ENCODE measurements at places on chromosomes 2 and 18. TPM values are rescaled to one million over a fixed set of nuclear protein-coding genes. Genes with fewer than 3 reads are reported as not detected.

- H3K4me3 ChIP-seq, result no peak overlapping the region
- no peaks in the 10 kb centered on the region for H3K36me3 ChIP-seq
- peaks cover 13% of the 10 kb centered on the region for H3K4me1 ChIP-seq
- H3K27ac ChIP-seq, result no peak overlapping the region
Observed at GRCh38 chr2:172247203-172247602, 144.5 kb upstream of the DLX2 start.

Gene KCNIP3
- 3.6 TPM for total RNA-seq

Gene APOB
- total RNA-seq, result 0.15 TPM

Gene MCM6
- 19.8 TPM for total RNA-seq

DNA sequence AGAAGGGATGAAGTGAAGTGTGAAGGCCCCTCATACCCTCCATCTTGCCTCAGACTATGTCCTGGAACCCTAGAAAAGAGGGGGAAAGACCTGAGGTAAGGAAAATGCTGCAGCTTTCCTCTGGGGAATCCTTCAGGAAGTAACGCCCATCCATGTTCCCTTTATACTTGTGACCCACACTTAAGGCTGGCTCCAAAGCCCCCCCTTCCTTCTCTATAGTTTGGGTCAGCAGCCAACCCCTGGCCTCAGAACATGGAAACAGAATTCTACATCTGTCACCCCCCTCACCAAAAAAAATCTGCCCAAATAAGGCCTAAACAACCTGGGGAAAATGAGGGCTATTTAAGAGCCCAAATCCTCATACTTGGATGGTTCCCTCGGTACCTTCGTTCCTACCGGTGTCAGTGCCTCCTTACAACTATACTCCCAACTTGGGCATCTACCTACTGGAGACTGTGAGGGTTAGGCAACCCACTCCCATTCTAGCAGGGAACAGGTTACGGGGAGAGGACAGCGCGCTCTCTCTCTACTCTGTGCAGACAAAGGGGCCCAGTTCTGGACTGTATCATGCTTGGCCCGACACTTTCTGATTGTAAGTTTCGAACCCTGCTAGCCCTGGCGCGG lies 689 bp downstream of the OST4 start:
- H3K27ac ChIP-seq, result peak overlapping the region; percentile 100
- H3K27me3 ChIP-seq, result no peaks in the 10 kb centered on the region
- peaks cover 24% of the 10 kb centered on the region for H3K4me1 ChIP-seq

DNA sequence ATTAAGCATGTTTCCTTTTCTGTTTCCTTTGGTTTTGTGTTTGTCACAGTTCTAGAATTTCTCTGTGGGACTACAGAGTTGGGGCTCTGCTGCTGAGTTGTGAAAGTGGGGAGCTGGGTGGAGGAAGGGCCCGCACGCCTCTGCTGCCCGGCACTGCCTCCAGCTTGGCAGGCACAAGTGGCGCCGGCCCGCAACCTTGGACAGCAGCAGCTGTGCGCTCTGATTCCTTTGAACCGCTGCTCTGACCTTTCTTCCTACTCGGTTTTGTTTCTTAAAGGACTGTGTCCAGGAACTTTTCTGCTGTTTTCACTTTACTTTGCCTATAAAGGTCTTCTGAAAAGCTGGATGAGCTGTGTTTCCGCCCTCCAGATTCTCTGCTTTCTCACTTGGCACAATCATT lies 137.6 kb upstream of the ALPP start:
- H3K27ac ChIP-seq, result no peak overlapping the region
- H3K4me1 ChIP-seq, result no peaks in the 10 kb centered on the region
- no peaks in the 10 kb centered on the region for H3K27me3 ChIP-seq
- no peak overlapping the region for H3K4me3 ChIP-seq

DNA sequence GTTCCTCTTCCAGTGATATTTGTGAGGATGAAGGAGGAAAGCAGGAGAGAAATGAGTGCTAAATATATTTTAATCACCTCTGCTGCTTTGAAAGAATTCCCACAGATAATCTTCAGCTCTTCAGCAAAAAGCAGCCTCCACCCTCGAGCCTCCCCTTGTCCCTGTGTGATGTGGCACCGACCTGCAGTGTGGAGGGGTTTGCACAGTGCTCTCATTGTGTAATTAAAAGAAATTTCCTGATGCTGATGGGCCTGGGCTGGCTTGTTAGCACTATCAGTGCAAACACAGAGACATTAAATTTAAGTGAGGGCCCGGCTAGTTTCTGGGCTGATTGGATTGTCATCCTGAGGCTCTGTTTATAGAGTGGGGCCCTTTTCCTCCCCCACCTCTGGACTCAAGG lies 53.4 kb downstream of the KIF5C start:
- no peak for DNase-seq
- no peak overlapping the region for H3K27ac ChIP-seq
- no peak overlapping the region for H3K4me3 ChIP-seq
- H3K4me1 ChIP-seq, result no peaks in the 10 kb centered on the region

GRCh38 chr2:168191955-168192785 lies 55.2 kb downstream of the STK39 start:
- no peaks in the 10 kb centered on the region for H3K27me3 ChIP-seq
- H3K27ac ChIP-seq, result peak overlapping the region; percentile 19
- peaks cover 50% of the 10 kb centered on the region for H3K4me1 ChIP-seq

DNA sequence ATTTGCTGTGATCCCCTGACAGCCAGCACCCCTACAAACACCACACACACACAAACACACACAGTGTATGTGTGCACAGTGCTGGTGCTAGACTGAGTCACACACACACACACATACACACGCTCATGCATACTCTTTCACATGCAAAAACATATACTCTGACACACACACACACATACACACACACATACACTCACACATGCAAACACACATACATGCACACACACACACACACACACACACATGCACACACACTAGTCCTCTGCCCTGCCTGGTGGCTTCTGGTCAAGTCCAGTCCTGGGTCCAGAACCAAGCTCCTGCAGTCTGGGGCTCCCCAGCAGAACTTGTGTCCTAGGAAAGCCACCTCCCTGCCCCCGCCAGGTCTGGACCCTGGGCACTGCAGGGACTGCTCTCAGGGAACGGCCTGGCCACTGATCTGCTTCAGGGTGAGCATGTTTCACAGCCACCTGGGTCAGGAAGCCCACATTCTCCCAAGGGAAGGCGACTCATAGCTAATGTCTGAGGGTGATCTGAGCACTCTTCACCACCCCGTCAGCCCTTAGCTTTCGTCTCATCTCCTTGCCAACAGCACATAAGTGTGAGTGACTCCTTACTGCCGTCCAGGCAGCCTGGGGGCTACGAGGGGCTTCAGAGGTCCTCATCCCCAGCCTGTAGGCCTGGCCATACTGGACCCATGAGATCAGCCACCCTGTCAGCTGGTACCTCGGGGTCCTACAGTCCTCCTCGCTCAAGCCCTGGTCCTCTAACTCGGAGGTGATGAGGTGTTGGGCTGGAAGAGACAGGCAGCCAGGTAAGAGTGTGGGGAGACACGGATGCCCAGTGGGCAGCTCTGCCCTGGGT lies 88.1 kb downstream of the MCFD2 start:
- no peaks in the 10 kb centered on the region for H3K27me3 ChIP-seq
- H3K27ac ChIP-seq, result no peak overlapping the region
- no peaks in the 10 kb centered on the region for H3K36me3 ChIP-seq
- H3K4me1 ChIP-seq, result peaks cover 3% of the 10 kb centered on the region
- no peak for DNase-seq

Gene MOCOS
- total RNA-seq, result 0.85 TPM

DNA sequence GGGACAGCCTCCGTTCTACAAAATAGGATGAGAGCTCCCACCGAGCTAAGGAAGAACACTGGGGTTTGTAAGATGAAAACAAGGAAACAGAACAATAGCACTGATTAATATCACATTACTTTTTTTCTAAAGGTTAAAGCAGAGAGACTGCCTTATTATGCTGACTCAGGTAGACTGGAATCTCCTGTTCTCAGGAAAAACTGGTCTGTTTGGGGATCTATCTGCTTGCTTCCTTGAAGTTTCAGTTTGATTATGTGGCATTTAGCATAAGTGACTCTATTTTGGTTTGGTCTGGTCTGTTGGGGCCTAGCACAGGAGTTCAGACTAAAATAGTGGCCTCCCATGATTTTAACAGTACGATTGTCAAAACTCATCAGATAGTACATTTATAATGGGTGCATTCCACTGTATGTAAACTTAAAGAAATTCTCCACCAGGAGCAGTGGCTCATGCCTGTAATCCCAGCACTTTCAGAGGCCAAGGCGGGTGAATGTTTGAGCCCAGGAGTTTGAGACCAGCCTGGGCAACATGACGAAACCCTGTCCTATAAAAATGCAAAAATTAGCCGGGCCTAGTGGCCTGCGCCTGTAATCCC lies 64.1 kb upstream of the NDUFV2 start:
- H3K36me3 ChIP-seq, result no peaks in the 10 kb centered on the region
- H3K27ac ChIP-seq, result no peak overlapping the region
- peak; percentile 8 for DNase-seq
- no peaks in the 10 kb centered on the region for H3K27me3 ChIP-seq
- no peaks in the 10 kb centered on the region for H3K4me1 ChIP-seq

Gene TTR
- 0.98 TPM for total RNA-seq

- no peak for DNase-seq
- no peak overlapping the region for H3K4me3 ChIP-seq
- no peaks in the 10 kb centered on the region for H3K4me1 ChIP-seq
Observed at GRCh38 chr2:111705239-111705638, 178.8 kb downstream of the ANAPC1 start.

Gene NXPH2
- 10.5 TPM for total RNA-seq

Gene BMP10
- 0.95 TPM for total RNA-seq

Gene GAL3ST2
- 0.18 TPM for total RNA-seq

DNA sequence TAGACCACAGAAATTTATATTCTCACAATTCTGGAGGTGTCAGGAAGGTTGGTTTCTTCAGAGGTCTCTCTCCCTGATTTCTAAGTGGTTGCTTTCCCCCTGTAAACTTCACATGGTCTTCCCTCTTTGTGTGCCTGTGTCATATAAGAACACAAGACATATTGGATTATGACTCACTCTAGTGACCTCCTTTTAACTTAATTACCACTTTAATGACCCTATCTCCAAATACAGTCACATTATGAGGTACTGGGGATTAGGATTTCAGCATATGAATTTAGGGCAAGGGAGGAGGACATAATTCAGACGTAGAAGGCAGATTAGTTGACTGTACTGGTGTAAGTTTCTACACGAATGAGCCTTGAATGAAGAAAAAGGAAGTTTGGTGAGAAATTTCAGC lies 38.2 kb upstream of the EPHA4 start:
- H3K27ac ChIP-seq, result no peak overlapping the region
- DNase-seq, result no peak
- H3K4me1 ChIP-seq, result no peaks in the 10 kb centered on the region
- H3K27me3 ChIP-seq, result no peaks in the 10 kb centered on the region

Gene RAB27B
- 0.14 TPM for total RNA-seq

DNA sequence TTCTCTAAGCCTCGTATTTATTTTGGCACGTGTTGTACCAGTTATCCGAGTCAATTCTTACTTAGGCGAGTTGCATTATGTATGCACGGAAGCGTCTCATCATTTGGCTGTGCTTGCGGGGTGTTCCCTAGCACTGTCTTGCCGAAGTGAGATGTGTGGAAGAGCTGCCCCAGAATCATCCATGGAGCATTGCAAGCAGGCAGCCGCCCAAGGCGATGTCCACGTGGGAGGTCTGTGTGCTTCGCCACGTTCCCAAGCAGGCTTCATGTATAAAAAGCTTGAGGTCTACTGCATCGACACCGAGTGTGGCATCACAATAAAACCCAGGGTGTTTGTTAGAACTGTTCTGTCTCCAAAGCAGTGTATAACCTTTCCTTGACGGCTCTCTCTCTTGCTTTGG lies 849.9 kb downstream of the DCDC2C start:
- DNase-seq, result no peak
- no peaks in the 10 kb centered on the region for H3K27me3 ChIP-seq
- no peaks in the 10 kb centered on the region for H3K4me1 ChIP-seq
- H3K36me3 ChIP-seq, result no peaks in the 10 kb centered on the region
- H3K27ac ChIP-seq, result no peak overlapping the region
- H3K4me3 ChIP-seq, result no peak overlapping the region

Gene GTF2A1L
- 1.9 TPM for total RNA-seq

Gene GALNT14
- total RNA-seq, result 1.1 TPM

DNA sequence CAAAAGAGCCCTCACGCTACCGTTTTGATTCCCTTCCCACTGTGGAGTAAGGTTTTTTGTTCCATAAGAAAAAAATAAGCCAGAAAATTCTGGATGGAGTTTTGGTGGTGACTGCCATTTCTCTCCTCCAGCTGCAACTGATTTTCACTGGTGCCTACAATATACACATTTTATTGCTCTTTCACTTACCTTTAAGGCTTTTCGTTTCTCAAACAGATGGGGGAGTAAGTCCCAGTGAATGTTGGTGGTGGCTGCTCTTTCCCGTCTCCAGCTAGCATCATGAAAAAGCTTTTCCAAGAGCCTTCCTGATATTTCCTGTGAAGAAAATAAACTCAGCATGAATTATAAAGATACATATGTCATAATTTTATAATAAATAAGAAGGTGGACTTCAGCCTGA lies 932.5 kb upstream of the PIK3C3 start:
- H3K4me1 ChIP-seq, result no peaks in the 10 kb centered on the region
- DNase-seq, result peak; percentile 5
- no peaks in the 10 kb centered on the region for H3K27me3 ChIP-seq
- no peak overlapping the region for H3K27ac ChIP-seq
- H3K36me3 ChIP-seq, result no peaks in the 10 kb centered on the region
- no peak overlapping the region for H3K4me3 ChIP-seq

DNA sequence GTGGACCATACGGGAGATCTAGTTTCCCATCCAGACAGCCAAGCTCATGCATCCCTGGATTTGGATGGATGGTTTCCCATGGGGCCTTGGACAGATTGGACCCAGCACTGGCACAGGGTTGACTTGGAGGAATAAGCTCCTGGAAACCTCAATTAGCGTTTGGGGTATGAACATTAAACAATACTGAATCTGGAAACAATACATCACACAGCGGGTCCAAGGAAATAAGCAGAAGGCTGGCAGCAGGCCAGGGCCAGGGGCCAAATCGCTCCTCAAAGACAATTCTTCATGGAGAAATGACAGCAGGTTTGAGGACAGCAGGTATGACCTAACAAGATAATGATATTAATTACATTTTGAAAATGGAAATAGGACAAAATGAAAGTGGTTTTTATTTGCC lies 540.6 kb downstream of the RIT2 start:
- no peaks in the 10 kb centered on the region for H3K36me3 ChIP-seq
- no peak overlapping the region for H3K4me3 ChIP-seq
- no peaks in the 10 kb centered on the region for H3K27me3 ChIP-seq
- no peak overlapping the region for H3K27ac ChIP-seq

Gene ATG9A
- total RNA-seq, result 71.4 TPM

Gene WNT10A
- total RNA-seq, result not detected
